ENCODE measurements at places on chromosomes 1 and 21.

DNA sequence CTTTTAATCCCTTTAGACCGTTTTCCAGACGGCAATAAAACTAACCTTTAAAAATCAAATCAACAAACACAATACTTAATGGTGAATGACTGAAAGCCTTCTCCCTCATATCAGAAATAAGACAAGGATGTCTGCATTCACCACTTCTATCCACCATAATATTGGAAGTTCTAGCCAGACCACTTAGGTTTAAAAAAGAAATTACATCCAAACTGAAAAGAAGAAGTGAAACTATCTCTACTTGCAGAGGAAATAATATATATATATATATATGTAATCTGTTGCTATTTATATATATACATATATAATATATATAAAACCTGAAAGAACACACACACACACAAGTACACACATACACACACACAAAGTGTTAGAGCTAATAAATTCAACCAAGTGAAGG lies 100.4 kb downstream of the BRINP3 start:
- no peak for DNase-seq

GRCh38 chr1:109985247-109986053 lies 885 bp downstream of the AHCYL1 start:
- DNase-seq, result no peak

- DNase-seq, result no peak
Measured at GRCh38 chr21:16620786-16621320, 891.1 kb downstream of the USP25 start.

GRCh38 chr1:150364231-150365003 lies 470 bp downstream of the RPRD2 start:
- peak; percentile 87 for DNase-seq

- no peak for DNase-seq
Measured at GRCh38 chr1:18532390-18533170, 51.9 kb downstream of the KLHDC7A start.

DNA sequence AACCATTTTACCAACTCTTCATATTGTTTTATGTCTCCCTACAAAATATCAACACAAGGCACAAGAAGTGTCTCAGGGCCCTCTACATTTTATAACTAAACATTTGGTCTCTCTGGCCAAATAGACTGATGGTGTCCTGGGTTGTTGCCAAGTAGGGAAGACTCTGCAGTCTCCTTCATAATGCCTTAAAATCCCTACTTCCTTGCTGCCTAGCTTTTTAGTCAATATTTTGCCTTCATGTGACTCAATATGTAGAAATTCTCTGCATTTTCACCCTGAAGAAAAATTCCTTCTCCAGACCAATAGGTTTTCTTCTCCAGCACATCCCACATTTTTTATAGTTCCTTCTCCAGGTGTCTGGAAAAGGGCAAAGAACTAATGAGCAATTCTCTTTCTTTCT lies 72.6 kb upstream of the IPO9 start:
- DNase-seq, result no peak

DNA sequence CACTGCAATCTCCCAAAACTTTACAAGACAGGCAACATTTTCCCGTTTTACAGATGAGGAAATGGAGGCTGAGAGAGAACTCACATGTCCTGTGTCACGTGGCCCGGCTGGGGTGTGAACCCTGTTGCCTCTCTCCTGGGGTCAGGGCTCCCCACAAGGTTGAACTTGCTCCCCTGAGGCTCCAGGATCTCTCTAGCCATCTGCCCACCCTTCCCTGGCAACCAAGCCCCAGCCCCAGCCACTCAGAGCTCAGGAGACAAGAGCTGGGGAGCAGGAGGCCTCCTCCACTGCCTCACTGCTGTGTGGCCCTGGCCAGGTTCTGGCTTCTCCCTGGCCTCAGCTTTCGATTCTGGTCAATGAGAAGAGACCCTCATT lies 11.8 kb downstream of the LAPTM5 start:
- no peak for DNase-seq

DNA sequence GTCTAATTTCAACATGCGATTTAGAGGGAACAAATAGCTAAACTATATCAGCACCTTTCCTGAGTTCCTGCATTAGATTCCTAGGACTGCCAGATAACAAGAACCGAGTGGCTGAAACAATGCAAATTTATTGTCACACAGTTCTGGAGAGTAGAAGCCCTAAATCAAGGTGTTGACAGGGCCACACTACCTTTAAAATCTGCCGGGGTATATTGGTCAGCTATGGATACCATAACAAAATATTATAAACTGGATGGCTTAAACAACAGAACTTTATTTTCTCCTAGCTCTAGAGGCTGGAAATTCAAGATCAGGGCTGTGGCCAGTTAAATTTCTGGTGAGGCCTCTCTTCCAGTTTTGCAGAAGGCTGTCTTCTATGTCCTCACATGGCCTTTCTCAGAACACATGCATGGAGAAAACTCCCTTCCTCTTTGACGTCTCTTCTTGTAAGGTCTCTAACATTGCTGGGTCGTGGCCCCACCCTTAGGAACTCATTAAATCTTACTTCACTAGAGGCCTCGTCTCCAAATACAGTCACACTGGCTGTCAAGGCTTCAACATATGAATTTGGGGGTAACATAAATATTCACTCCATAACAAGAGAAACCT lies 144.3 kb downstream of the FCRL5 start:
- DNase-seq, result no peak

GRCh38 chr1:169894424-169895145 lies 889 bp upstream of the SCYL3 start:
- DNase-seq, result no peak

- peak; percentile 84 for DNase-seq
Measured at GRCh38 chr1:22137004-22137720, 5.7 kb downstream of the WNT4 start.

- DNase-seq, result no peak
Measured at GRCh38 chr1:19359357-19359756, 47.2 kb downstream of the SLC66A1 start.

- no peak for DNase-seq
Measured at GRCh38 chr1:98388441-98388840, 273.1 kb upstream of the SNX7 start.

- no peak for DNase-seq
Measured at GRCh38 chr21:37534431-37534830, 167.9 kb downstream of the DYRK1A start.

GRCh38 chr1:78649628-78650027 lies at the start of gene IFI44:
IFI44 (plus strand) TSS chr1:78649831; CDS start chr1:78650196, 365 bp downstream.
- DNase-seq, result peak; percentile 77

DNA sequence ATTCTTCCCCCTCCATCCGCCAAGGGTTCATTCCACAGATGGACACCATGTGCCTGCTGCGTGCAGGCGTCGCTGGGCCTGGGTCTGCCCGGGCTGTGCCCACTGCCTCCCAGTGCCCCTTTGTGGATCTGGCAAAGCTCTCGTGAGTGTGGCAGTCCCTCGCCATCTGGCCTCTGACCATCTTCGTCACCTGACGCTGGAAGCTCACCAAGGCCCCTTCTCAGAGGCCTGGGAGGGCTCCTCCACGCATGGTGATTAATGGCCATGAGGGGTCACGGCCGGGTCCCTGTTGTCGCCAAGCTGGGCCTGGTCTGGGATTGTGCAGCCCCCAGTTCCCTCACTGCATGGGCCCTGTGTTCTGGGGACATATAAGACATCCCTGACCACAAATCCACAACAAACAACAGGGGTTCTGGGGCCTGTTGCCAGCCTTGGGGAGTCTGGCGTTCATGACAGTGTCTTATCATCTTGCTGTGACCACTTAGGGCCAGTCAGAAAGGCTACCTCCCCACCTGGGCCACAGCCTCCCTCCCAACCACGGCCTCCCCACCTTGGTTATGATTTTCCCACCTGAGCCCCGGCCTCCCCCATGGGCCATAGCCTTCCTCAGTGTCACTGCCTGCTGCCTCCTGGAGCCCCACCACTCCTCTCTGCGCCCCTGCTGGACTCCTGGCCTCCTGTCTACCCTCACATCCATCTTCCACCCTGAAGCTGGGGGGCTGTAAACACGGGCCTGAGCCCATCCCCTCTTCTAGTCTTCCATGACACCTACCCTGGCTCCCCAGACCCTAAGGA lies 27.9 kb downstream of the SLC45A1 start:
- no peak for DNase-seq

- DNase-seq, result no peak
Measured at GRCh38 chr1:117335376-117336086, 31.7 kb upstream of the MAN1A2 start.

GRCh38 chr21:27831177-27831576 lies 864.3 kb upstream of the ADAMTS5 start:
- DNase-seq, result no peak

DNA sequence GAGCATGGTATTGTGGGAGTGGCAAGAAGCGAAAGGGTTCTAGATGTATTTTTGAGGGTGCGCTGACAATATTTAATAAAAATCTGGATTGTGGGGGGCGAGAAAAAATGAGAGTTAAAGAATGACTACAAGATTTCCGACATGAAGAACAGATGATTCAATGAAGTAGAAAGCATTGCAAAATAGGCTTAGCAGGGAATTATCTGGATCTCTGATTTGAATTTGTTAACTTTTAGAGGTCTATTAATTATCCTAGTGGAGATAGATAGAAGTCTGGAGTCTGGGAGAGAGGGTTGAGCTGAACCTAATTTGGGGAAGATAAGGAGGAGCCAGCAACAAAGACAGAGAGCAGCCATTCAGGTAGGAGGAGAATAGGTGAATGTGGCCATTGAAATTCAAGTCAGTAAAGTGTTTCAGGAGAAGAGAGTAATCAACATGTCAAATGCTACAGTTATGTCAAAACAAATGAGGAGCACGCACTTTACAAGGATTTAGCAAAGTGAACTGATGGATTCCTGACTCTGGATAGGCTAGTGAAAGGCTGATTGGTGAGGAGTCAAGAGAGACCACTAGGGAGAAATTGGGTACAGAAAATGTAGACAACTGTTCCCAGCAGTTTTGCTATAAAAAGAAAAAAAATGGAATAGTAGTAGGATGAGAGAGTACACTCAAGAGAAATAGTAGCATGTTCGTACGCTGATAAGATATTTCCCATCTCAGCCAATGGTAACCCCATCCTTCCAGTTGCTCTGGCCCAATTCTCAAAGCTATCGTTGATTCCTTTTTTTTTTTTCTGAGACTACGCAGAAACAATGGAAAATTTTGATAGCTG lies 393.2 kb upstream of the CXADR start:
- DNase-seq, result no peak

DNA sequence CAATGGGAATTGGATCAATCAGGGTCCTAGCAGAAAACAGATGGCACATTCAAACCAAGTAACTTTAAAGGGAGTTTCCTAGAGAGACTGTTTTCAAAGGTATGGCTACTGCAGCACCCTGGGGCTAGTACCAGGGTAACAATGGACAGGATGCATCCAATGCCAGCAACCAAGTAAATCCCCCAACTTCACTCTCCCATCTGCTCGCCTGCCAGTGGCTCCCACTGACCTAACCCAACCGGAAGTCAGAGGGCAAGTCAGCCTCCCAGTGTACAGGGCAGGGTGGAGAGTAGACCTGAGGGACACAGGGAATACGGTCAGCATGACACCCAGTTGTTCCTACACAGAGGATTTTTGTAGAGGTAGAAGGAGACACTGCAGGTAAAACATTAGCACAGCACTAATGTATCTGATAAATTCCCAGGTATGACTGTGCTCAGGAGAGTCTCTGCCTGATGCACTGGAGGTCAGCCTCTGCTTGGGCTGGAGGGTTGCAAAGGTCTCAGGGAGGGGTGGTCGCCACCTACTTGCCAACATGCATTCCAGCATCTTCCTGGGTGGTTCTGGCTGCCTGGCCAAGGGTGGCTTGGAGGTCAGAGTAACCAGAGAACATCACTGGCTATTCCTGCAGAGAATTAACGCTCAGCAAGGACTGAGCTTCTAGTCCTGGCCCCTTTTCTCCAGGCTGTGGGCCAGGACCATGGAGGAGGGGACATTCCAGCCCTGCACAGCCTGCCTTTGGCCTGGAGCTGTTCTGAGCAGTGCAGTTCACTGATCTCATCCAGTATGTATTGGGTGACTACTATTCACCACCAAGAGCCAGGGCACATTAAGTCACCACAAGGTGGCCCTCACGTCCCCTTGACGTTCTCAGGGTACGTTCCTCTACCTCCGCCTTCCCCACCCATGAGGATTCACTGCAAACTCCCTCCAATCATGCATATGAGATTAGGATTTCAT lies 5.1 kb upstream of the GJA4 start:
- no peak for DNase-seq

GRCh38 chr1:212920246-212920645 lies 30.1 kb upstream of the VASH2 start:
- no peak for DNase-seq

- DNase-seq, result no peak
Measured at GRCh38 chr1:17655922-17656321, 99.2 kb upstream of the ACTL8 start.

DNA sequence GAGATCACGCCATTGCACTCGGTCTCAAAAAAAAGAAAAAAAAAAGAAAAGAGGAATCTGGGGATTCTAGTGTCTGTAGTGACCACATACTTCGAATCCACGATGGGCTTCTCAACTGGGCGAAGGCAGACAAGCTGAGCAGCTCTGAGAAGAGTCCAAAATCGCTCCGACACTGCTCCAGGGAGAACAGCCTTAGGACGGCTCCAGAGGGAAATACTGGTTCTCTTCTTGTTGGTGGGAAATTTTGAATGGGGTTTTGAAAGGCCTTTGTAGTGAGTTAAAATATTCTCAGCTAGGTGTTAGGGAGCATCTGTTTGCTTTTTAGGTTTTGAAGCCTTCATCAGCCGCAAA lies 18.3 kb upstream of the HJV start:
- no peak for DNase-seq

GRCh38 chr21:31299291-31300147 lies 44.5 kb downstream of the TIAM1 start:
- no peak for DNase-seq

DNA sequence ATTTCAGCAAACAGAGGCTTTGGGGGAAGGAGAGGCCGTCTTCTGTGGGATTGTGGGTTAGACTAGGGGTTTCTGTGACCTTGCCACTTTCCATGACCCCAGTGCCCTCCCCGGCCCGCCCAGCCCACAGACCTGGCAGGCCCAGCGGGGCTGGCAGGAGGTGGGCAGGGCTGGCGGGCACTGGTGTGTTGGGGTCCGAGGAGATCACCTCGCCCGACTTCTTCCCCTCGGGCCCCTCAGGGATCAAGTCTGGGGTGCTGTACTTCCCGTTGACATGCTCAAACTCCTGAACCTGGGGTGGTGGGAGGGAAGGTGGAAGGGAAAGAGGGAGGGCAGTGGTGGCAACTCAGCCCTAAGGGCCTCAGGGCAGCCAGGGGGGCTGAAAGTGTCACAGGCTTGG lies 56.3 kb downstream of the CHD5 start:
- DNase-seq, result no peak

DNA sequence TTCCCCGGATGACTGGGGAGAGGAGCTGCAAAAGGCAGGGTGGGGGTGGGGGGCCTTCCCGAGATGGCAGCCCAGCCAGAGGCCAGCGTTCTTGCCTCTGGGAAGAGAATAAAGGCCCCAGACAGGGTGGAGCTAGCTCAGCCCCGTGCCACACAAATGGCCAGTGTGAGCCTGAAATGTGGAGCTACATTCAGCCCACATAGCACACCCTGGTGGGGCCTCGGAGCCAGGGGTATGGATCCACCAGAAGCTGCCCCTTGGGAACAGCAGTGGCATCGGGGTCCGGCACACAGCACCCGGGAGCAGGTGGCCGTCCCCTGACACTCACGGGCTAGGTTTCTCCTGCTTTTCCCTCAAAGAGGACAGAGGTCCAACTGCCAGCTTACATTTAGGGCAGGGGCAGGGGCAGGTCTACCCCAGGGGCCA lies 93.9 kb downstream of the PDE9A start:
- DNase-seq, result no peak

All from ovary (tissue), 10 donors.